Iris pigment epithelial cell (primary cell): ENCODE measurements at places on chromosomes 6 and 20.

GRCh38 chr6:80425089-80425823, 318.8 kb downstream of the BCKDHB start:
- DNase-seq: peak; percentile 94

DNA sequence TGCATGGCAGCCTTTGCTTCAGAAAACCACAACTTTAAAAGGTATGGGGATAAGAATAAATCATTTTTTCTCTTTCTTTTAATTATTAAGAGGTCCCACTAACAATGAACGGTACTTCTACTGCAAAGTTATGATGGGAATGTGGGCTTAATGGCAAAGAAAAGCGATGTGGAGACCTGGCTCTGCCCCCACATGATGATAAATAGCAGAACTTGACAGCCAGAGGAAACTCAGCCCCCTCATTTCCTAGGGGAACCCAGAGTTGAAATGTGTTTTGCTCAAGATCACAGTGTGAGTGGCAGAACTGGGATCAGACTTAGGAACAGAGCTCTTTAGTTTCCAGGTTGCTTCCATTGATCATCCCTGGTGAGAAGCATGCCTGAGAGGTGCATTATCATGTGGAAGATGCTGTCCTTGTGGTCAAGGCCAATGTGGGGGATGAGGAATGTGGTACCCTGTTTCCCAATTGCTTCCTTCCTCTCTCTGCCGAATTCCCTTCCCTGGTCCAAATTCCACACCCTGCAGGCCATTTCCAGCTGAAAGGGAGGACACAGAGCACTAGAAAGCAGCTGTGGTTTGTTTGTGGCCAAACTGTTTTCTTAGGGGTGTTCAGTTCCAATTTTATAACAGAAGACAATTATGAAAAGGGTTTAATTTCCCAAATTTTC, 66.0 kb downstream of the BACH2 start:
- DNase-seq: peak; percentile 23

DNA sequence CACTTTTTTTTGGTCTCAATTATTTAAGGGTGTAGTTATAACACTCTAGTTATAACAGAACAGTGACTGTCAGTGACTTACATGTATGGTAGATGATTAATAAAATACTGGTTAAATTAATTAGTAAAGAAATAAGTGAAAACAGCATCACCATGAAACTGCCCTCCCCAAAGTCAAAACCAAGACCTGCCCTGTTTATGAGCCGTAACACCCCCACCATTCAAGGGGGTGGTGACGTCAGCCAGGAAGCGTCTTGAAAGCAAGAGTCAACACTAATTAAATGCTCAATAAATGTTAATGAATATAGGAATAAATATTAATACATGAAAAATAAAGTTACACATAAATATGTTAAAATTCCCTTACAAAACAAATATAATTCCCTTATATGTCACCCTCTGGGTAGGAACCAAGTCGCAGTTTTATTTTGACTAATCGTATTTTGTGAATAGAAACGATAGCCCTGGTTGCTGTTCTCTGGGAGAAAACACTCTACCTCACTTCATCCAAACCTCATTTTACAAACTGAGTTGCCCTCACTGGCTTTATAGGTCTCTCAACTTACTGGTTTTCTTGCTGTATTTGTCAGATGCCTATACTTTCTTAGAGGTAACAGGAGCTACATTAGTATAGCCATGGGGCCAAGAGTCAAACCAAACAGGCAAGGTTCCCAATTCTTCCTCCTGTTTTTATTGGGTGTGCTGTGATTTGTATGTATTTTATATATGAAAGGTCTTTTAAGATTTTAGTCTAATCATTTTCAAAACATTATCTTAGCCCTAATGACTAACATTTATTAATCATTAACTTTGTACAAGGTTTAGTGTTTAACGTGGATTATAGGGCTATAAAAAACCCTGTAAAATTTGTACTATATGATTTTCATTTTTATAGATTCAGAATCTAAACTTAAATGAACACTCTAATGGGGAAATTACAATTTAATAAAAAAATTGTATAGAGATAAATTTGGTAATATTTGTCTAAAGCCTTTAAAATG, 227.9 kb upstream of the IRAK1BP1 start:
- DNase-seq: no peak

DNA sequence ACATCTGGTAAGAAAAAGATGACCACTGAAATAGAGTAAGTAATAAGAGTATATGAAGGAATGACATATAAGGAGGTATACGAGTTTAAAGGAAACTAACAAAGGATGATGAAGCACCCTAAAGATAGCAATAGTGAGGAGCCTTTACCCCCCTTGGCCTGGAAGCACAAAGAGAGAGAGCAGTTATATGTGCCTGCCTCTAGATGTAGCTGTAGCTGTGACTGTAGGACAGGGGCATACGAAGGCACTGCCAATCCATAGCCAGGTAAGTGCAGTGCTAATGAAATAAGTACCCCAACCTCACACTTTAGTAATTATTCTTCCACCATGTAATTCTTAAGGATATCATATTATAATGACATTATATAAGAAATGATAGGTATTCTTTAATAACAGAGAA, 90.1 kb upstream of the FKBP1C start:
- DNase-seq: no peak

GRCh38 chr6:144305985-144306384, 20.9 kb downstream of the UTRN start:
- DNase-seq: peak; percentile 82

DNA sequence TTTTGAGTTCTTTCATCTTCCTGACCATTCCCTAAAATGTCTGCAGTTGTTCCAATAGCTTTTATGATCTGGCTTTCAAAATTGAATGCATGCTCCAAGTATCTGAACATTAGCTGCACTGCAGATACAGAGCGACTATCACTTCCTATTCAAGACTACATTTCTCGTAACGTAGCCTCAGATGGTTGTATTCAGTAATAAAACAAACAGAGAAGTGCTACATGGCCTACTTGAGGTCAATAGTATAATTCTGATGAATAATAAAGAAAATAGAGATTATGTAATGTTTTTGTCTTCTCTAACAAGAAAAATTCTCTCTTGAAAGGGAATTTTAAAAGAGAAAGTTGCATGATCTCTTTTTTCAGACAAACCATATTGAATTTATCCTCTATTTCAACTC, 333.9 kb upstream of the IRAK1BP1 start:
- DNase-seq: peak; percentile 53

DNA sequence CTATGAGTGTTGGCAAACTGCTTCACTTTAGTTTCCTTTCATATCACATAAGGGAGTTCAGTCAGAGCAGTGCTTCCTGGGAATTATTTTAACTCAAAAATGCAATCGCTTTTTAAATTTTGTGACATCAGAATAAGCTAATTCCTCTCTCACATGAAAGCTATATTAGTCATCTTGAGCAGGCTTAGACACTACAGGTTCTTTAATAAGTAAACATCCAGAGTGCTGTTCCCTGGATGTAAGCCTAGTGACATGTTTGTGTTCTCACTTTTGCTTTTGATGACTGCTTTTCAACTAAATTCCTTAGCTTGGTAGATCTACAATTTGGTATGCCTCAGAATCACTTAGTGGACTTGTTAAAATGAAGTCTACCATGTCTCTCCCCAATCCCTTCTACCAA, 252.7 kb upstream of the POU3F2 start:
- no peak for DNase-seq

GRCh38 chr6:18264923-18265377, 620 bp upstream of the DEK start:
- DNase-seq: no peak

DNA sequence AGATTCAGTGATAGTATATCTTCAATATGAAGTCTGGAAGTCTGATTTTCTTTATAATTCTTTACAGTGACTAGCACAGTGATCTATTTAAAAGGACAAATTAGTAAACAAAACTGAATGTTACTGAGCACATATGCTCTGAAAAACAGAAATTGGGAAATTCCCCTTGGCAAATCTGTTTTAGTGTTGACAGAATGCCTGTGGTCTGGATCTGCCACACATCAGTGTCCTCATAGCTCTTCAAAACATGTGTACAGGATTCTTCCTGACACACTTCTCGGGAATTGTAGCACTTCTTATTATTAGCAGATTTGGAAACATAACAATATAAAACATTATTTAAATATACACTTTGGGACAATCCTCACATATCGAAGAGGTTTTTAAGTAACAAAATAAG, 354.3 kb downstream of the COL12A1 start:
- DNase-seq: peak; percentile 81

DNA sequence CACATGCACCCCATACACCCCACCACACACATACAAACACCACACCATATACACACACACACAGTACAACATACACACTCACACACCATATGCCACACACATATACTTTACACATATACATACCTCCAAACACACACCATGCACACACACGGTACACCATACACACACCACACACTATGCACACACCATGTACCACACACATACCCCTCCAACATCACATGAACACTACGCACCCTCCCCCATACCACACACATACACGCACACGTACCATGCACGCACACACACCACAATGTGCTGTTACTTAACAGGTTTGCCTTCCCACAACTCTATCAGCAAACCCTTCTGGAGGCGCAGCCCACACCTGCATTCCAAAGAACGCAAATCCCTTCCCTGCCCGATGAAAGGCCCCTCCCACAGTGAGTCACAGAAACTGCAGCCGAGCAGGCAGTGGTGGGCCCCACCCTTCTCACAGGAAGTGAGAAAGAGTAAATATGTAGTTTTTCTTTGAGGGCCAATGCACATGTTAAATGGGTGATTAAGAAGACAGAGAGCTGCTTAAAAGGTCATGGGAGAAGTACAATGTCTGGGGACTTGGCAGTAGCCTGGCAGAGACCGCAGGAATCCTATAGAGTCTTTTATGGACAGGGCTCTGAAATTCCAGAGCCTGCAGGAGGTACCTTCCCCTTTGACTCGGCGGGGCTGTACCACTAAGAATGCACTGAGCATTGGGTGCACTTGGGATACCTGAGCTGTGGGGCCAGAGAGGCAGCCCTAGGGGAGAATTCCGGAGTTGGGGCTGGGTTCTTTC, 34.1 kb upstream of the EZR start:
- DNase-seq: peak; percentile 95

DNA sequence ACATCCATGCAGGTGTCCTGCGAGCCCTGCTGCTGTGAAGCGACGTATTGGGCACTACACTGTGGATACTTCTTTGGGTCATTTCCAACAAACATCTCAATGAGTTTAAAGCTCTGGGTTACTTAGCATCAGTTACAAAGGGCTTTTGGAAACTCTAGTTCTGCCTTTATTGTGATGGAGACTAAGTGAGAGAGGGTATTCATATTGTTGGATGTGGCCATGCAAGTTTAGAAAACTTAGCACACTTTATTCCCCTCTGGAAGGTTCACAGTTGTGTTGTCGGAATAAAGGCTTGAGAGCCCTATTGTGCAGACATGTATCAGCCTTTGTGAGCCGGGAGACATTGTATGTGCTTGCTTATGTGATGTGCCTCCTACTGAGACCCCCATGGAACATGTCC, 22.1 kb downstream of the DUSP22 start:
- no peak for DNase-seq

DNA sequence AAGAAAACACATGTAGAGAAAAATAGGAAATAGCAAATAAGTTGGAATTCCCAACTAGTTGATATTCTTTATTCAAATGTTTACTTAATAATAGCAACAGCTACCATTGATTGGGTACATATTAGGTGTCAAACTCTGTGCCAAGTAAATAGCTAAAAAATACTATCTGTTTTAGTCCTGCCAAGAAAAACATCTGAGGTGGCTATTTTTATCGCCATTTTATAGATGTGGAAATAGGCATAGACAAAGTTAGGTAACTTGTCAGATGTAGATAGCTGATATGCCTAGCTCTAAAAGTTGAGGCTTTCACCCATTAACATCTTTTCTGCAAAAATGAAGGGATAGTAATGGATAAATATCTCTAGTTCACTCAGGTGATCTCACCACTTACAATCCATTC, 549.2 kb upstream of the ID4 start:
- no peak for DNase-seq

DNA sequence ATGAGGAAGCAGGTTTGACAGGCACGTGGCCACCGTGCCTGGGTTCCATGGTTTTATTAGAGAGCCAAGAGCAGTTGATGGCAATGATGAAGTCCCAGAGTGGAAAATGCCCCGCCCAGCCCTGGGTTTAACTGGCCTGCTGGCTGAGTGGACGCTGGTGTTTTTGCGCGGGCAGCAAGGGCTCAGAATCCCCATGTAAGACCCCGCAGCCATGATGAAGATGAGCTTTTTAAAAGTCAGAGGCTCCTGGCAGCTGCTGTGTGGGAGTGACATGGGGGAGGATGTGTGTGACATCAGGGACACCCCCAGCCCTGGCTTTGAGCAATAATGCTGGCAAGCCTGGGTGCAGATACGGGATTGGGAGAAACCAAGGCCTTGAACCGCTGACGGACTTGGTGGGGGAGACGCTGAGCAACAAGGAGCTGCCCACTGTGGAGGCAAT, 33.0 kb upstream of the SLCO4A1 start:
- no peak for DNase-seq

- DNase-seq: peak; percentile 12
Measured at GRCh38 chr20:21450572-21450971, 53.2 kb upstream of the NKX2-4 start.

- DNase-seq: no peak
Measured at GRCh38 chr20:63322146-63322932, 29.4 kb downstream of the COL20A1 start.

DNA sequence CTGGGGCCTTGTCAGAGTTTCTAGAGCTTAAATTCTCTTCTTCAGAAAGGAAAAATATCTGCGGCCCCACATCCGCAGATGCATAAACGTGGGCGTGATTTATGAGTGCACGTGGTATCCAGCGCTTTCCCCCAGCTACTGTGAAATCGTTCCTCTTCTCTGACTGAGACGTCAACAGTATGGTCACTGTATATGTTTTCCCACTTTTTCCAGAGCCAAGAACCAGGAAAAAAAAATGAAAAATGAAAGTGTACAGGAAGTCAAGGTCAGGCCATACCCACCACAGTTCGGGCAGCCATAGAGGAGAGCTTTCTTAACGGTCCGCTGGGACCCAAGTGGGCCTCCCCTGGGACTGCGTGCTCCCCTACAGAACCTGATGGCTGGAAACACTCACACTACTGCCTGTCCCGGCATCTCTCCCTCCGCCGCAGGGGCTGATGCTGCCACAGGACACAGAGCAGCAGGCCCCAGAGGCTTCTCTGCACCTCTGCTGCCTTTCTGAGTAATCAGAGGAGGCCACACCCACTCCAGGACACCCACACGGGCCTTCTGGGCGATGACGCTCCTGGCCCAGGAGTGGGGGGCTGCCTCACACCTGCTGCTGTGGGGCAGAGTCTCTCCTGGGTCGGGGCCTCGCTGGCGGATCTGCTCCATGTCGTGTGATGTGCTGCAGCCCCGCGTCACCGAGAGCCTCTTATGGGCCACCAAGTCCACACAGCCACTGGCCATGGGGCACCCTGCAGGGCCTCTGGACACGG, 16.4 kb upstream of the STX16 start:
- no peak for DNase-seq

GRCh38 chr20:35120012-35120701, 27.0 kb downstream of the EDEM2 start:
- peak; percentile 94 for DNase-seq

- DNase-seq: no peak
Measured at GRCh38 chr20:61968036-61968810, 97.5 kb downstream of the TAF4 start.
